ENCODE measurements at places on chromosomes 1 and 21.

GRCh38 chr1:81757398-81758020 lies 43.2 kb upstream of the ADGRL2 start:
- DNase-seq = no peak

GRCh38 chr1:242023805-242024204 lies 24.9 kb upstream of the MAP1LC3C start:
- DNase-seq = no peak

DNA sequence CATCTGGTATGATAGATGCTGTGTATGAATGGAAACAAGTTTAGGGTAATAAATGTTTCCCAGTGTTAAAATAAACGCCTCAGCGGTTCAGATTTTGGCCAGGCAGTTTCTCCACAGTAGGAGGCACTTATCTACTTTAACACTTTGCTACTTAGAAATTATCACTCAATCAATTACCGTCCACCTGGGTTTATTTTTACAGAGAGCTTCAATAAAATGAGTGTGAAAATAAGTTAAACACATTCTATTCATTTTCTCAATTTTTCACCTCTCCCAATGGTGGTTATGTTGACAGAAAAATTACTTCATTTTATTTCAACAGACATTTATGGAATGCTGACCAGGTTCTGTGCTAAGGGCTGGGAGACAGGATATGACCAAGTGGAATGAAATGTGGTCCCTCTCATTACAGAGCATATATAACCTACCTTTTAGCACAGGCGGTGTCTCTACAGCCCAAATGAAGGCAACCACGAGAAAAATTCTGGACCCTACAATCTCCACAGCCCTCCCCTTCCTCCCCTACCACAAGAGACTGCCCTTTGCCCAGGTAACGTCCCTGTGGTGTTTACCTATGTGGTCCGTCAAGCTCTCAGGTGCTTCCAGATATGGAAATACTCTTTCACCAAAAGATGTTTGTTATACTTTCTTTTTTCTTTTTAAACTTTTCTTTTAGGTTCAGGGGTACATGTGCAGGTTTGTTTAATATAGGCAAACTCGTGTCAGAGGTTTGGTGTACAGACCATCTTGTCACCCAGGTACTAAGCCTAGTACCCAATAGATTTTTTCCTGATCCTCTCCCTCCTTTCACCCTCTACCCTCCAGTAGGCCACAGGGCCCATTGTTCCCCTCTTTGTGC lies 105.5 kb downstream of the HLCS start:
- DNase-seq = no peak

- peak; percentile 40 for DNase-seq
Measured at GRCh38 chr1:167819849-167820683, 93.9 kb downstream of the ADCY10 start.

DNA sequence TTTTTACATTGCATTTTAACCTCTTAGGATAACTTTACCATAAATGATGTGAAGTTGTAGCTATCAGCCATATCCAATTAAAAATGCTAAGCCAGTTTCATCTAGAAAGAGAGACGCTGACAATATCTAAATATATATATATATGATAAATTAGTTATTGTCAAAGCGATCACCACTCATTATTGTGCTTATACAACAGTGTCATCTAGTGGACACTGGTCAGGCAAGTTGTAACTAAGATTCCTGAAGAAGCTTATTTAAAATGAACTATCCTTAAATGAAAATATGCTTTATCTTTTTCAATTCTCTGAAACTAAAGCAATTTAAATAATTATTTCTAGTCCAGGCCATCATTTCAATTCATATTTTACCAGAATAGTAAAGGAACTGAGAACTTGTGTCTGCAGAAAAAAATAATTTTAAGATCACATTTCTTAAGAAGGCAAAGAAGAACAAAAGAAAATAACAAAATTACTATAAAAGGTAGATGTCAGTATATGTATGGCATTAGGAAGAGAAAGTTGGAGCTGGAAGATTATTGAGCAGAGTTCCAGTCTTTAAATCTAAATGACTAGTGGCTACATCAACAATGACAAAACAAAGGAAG lies 193.3 kb upstream of the SNX7 start:
- DNase-seq = no peak

DNA sequence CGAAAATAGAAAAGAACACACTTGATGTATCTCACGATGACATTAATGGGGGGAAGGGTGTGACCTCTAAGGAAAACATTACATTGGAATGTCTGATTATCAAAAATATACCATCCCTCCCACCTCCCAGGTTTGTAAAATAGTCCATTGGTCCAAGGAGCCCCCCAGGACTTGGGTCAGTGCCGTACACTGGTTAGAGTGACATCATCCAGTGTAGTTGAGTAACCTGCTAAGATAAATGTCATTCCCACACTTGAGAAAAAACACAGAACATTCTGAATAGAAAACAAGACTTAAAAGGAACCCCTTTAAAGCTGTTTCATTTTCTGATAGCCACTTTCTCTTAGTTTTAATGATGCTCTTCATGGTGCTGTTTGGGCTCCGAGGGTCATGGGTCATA lies 15.2 kb downstream of the DDX20 start:
- DNase-seq = no peak

- no peak for DNase-seq
Measured at GRCh38 chr1:50665413-50665812, 242.2 kb upstream of the DMRTA2 start.

DNA sequence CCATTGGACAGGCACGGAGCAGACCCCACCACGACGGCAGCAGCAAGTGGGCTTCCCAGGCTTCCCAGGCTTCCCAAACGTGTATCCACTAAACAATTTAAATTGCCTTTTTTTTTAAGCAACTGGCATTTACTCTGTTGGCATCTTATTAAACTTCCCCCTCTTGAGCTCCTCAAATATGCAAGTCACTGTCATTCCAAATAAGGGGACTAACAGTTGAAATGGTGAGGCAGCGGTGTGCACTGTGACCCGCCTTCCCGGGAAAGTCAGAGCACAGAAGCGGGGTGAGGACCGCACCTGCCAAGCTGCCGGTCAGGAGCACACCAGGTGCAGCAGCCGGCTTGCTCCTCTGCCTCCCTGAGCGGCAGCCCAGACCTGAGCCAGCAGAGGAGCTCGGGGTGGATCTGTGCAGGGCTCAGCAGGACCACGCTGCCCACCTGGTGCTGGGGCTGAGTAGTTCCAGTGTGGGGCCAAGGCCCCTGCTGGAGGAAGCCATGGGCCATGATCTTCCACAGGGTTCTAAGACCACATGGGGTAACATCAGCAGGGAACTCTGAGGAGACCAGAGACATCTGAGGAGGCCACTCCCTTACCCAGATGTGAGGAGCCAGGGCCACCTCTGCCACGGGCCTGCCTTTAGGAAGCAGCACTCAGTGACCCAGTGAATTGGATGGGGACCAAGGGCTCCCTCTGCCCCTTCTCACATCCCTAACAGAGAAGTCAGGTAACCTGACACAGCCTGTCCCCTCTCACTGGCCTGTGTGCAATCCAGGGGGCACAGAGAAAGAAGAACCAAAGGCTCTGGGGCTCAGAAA lies 245.4 kb downstream of the NPHP4 start:
- no peak for DNase-seq

- DNase-seq = no peak
Measured at GRCh38 chr1:184664661-184665060, 90.0 kb downstream of the EDEM3 start.

DNA sequence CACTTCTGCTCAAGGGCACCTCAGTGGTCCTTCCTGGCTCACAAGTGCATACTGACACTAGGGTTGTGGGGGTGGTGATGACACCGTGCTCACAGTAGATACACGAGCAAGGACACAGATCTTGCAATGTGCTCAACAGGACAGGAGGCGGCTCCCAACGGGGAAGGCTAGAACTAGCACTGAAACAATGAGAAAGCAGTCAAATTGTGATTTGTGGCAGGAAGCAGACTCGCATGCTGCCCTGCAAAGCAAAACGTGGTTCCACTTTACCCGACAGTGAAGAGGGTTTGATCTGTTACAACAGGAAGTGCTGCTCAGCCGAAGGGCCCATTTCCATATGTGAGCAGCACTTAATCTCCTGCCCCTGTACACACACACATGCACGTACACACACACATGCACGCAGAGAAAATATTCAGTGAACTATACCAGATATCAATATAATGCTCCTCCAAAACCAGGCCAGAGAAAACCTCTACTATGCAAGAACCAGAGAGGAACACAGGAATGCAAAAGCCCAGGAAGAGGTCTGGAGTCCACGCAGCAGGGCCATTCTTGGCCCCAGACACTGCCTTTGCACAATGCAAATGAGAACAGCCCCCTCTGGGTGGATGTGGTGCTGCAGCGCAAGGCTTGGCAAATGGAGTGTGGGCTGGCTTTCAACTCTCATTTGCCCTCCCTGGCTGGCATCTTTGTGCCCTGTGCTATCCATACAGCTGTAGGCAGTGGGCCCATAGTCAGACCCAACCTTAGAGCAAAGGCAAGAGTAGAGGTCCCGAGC lies 47.1 kb downstream of the KANK4 start:
- DNase-seq = no peak

GRCh38 chr1:247324204-247324787 lies 7.4 kb downstream of the ZNF496 start:
- DNase-seq = no peak

- DNase-seq = no peak
Measured at GRCh38 chr1:163673759-163674151, 352.0 kb downstream of the NUF2 start.

DNA sequence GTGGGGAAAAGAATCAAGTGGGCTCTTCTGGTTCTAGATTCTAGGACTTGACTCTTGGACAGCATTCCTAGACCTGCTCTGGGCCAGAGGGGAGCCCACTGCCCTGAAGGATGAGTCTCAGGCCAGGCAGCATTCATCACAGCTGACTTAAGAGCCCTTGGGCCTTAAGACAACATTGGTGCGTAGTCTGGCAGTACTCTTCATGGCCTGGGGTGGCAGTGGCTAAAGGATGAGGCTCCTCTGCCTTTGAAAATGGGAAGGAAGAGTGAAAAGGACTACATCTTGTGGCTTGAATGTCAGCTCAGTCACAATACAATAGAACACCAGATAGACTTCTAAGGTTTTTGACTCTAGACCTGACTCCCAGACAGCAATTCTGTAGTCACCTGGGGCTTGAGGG lies 1415.1 kb upstream of the PRMT6 start:
- no peak for DNase-seq

- no peak for DNase-seq
Measured at GRCh38 chr21:41819856-41820281, 53.0 kb upstream of the RIPK4 start.

- no peak for DNase-seq
Measured at GRCh38 chr1:154519591-154519991, 17.4 kb upstream of the SHE start.

- DNase-seq = no peak
Measured at GRCh38 chr21:43771698-43772424, 4.2 kb downstream of the CSTB start.

DNA sequence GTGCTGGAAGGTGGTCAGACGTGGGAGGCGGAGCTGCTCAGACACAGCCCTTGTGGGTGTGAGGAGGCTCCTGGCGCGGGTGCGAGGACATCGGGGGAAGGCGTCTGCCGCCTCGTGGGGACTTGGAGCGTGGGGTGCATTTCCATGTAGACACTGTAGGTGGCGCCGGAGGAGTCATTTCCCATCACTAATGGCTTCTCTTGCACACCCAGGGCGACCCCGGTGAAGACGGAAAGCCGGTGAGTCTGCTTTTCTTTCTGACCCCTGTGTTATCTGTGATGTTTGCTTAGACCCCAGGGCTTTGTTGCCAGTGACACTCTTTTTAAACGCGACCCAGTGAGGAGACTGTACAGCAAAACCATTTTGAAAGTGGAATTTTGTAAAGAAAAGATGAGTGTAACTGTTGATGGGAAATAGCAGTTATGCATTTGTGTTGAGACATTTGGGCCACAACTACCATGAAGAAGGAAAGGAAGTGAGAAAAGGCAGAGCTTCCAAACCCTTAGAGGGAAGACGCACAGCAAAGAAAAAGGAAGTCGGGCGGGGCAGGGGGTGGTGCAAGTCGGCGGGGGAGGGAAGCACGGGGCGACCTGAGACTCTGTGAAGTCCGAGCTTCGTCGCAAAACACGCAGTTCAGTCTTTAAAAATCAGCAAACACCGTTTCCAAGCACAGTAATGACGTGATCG lies 64.0 kb downstream of the SLC19A1 start:
- peak; percentile 78 for DNase-seq

GRCh38 chr1:20705203-20705755 lies 12.5 kb downstream of the KIF17 start:
- DNase-seq = no peak

DNA sequence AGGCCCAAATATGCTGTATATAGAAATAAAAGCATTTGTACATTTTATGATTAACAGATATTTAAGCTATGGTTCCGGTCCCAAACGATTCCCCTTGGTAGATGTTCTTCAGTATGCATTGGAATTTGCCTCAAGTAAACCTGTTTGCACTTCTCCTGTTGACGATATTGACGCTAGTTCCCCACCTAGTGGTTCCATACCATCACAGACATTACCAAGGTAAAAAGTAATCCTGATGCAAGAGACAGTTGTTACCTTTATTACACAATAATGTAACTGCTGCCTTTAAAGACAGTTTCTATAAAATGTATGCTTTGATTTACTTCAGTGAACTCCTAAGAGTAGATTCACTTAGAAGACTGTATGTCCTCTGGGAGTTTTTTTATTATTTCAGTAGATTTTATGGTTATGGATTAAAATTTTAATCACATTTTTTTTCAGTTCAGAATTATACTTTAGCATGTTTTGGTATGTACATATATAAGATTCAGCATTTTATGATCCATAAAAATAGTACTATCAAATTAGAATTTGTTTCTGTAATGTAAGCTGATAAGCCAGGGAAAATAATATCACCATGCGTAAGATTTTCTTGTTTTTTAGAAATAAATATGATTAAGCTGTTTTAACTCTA lies 96.5 kb downstream of the USP25 start:
- no peak for DNase-seq

- DNase-seq = no peak
Measured at GRCh38 chr1:38138498-38139233, 92.1 kb upstream of the POU3F1 start.

- DNase-seq = no peak
Measured at GRCh38 chr1:204459706-204460105, 34.9 kb downstream of the PIK3C2B start.

GRCh38 chr1:38992412-38993111 lies 1.5 kb downstream of the AKIRIN1 start:
- no peak for DNase-seq

Measured in neural crest cell (in vitro differentiated cells).